COR-L47 (cell line): ENCODE measurements at places on chromosomes 4 and X.

DNA sequence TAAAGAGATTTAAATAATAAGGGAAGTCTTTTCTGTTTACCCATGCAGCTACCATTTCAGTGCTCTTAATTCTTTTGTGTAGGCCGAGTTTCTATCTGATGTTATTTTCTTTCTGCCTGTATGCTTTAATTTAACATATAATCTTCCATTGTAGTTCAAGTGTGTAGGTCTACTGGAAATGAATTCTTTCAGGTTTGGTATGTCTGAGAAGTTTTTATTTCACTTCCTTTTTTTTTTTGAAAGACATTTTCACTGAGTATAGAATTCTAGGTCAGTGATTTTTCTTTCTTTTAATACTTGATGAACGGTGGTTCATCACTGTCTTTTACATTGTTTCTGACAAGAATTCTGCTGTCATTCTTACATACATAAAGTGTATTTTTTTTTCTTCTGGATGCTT, 42.1 kb downstream of the VAMP7 start:
- no peak for DNase-seq

DNA sequence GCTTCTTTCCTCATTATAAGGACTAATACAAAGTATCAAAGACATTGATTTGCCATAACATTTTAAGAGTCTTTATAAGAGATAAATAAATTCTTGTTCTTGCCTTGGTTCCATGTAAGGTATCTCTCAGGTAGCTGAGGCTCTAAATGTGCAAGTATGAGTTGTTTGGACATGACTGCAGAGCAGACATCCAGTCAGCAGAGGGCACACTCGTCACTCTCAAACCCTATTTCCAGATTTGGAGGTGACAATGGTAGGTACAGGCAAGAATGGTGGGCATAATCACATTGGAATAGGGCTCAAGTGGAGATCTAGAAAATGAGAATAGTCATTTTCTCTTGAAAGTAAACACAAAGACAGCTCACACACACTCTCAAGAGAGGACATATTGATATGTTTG, 133.3 kb upstream of the ZIC3 start:
- DNase-seq, result no peak

GRCh38 chrX:37409278-37409677, 60.1 kb downstream of the PRRG1 start:
- DNase-seq, result no peak

DNA sequence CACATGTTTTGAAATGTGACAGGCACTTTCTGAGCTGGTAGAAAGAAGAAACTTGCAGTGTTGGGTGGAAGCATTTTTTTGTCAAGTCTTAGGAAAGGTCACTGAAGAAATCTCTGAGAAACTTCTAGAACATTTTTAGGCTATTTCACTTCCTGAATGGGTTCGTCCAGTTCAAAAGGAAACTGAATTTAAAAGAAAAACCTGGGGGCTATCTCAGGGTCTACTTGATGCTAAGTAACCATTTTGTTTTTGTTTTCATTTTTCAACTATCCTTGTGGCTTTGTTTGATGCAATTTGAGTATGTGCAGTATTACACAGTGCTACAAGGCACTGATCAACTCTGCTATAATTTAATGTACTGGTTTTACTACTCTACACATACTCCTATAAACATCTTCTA, 34.0 kb upstream of the AMOT start:
- no peak for DNase-seq

GRCh38 chrX:80206647-80207046, 192.1 kb downstream of the TBX22 start:
- DNase-seq, result no peak

DNA sequence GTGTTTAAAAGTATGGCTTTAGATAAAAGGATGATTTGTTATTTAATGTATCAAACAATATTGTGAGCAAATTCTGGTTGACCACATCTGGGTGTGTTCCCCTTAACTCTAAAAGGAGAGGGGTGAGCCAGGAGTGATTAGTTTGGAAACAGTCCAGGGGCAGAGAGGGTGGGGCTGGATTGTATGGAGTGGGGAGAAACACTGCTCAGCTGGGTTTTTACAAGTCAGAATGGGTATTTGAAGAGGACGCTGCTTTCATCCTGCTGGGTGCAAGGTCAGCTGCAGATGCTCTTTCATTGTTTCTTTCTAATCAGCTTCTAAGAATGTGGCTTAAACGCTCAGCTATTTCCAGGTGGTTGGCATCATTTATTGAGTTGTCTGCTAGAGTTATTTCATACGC, 82.8 kb upstream of the LIMCH1 start:
- DNase-seq, result peak; percentile 54

- no peak for DNase-seq
These were observed 47.7 kb downstream of the SPRY1 start for GRCh38 chr4:123444290-123444731.

- no peak for DNase-seq
These were observed 328.4 kb downstream of the CAMK2D start for GRCh38 chr4:113433116-113433515.

DNA sequence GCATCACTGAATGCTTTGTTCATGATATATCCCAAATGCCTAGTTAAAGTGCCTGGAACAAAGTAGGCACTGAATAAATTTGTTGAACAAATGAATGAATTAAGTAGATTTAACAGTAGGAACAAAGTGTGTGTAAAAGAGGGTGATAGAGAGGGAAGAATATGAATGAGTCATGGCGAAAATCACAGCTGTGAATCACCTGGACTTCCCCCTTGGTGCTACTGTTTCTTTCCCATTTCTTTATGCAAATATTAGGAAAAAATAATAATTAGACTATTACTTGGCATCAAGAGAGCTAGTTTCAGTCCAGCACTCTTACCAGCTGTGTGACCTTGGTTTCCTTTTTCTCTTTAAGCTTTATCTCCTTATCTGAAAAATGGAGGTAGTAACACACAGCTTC, 9.2 kb downstream of the SPIN3 start:
- DNase-seq, result no peak

DNA sequence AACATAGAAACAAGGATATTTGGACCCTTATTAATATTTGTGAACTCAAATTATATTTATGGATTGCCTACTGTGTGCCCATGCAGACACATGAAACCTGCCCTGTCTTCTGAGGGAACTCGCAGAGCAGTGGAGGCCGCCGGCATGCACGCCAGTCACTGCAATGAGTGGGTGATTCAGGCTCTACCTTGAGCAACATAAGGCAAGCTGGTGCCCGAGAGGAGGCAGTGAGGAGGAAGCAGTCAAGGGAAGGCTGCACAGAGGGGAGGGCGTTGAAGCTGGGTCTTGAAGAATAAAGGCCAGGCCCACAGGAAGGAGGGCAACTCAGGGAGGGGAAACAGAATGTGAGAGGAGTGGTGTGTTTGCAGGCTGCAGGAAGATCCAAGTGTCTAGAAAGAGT, 52.8 kb downstream of the PPEF2 start:
- DNase-seq, result no peak

GRCh38 chr4:109701566-109702410, 1.5 kb downstream of the CASP6 start:
- no peak for DNase-seq

DNA sequence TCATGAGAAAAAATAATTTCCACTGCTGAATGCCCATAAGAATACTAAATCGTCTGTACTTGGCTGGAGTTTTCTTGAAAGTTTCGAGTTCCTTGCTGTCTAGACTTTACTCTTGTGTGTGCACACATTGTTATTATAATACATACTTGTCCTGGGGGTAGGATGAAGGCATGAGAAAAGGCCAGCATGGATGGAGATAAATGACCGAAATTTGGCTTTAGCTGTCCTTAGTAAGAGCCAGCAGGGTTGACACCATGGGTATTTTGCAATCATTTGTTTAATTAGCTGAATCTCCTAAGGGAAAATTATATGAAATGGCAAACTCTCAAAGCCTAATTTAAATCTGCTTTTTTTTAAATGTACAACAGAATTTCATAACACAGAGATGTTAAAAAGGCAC, 641.6 kb downstream of the ADGRL3 start:
- DNase-seq, result no peak

GRCh38 chr4:52942936-52943335, 80.8 kb downstream of the RASL11B start:
- DNase-seq, result no peak

DNA sequence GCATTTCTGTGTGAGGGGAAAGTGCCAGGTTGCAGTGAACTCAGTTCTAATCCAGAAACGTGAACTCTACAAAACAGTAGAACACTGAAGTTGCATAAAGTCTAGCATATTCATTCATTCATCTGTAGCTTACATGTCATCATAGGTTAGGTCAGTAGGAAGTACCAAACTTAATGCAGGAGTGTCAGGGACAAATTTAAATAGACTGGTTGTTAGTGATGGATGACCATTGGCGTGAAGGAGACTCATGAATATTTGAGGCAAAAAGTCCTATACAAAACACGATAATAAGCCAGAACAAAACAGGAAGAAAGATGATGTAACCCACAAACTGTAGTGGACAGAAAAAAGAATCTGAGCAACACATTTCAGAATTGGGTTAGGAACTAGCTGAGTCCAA, 592.8 kb upstream of the PCDH10 start:
- no peak for DNase-seq

DNA sequence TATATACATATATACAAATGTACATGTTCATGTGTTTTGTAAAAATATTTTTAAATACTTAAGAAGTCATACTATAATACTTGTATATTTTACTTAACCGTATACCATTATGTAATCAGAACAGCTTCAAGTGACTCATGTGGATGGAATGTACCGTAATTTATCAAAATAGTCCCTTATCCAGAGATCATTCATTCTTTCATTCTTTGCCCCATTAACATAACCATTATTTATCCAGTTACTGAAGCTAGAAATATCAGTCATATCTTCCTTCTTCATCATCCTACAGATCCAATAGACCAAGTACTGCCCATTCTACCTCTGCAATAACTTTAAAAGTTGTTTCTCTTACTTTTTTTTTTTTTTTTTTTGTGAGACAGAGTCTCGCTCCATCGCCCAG, 164.2 kb downstream of the MAB21L2 start:
- DNase-seq, result no peak

GRCh38 chr4:123651066-123651465, 254.5 kb downstream of the SPRY1 start:
- no peak for DNase-seq

DNA sequence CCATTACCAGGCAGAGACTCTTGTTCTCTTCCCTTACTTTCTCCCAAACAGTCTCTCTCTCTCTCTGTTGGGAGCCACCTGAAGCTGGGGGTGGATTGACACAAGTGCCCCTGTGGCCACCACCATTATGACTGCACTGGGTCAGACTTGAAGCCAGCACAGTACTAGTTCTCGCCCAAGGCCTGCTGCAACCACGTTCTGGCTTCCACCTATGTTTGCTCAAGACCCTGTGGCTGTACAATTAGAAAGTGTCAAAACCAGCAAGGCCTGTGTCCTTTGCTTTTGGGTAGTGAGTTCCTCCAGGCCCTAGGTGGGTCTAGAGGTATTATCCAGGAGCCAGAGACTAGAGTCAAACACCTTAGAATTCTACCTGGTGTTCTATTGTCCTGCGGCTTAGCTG, 31.0 kb downstream of the MAGED2 start:
- no peak for DNase-seq

DNA sequence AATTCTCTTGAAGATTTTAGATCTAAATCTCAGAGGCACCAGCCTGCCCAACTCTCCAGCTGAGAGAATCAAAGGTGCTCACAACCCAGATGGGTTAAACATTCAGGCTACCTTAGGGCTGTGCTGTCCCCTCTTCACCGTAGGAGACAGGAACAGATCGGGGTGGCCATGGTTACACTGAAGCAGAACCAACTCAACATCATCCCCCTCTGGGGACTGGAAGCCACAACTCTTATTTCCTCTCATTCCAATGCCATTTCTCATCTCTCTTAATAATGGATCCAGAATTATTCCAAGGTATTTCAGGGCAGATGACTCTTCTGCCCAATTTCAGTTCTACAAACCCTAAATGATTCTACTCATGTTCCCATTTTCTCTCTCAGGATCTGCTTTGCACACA, 109.7 kb downstream of the NKX6-1 start:
- DNase-seq, result no peak

DNA sequence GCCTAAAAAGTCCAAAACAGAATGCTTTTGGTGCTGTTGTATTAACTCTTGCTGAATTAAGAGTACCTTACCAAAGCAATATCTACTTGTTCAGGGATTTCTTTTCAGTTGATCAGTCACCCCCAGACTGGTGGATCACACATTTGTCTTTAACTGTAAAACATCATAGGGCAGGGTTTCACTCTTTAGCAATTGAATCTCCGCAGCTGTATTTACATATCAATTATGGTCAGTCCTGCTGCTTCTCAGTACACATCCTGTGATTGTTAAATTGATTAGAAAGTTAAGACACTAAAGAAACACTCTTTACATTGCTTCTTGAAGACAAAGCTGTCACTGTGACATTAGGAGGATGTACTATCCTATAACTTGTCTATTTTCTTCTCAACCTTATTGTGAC, 277.1 kb upstream of the ADGRL3 start:
- DNase-seq, result peak; percentile 76

DNA sequence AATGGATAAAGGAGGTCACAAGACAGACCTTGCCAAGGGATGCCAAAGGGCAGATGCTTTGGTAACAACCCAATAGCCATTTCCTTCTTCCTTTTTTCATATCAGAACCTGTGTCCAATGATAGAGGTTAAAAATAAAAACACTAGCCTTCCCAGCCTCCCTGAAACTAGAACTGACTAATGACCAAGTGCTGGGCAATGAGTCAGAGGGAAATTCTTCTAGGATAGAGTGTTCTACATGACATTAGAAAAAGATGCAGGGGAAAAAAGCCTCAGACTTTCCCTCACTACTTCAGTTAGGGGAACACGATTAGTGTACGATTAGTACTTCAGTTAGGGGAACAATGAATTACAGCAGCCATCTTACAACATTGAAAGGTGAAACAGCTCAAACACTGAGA, 29.3 kb upstream of the FAM47C start:
- no peak for DNase-seq

GRCh38 chrX:27987862-27988646, 6.8 kb upstream of the DCAF8L1 start:
- no peak for DNase-seq

DNA sequence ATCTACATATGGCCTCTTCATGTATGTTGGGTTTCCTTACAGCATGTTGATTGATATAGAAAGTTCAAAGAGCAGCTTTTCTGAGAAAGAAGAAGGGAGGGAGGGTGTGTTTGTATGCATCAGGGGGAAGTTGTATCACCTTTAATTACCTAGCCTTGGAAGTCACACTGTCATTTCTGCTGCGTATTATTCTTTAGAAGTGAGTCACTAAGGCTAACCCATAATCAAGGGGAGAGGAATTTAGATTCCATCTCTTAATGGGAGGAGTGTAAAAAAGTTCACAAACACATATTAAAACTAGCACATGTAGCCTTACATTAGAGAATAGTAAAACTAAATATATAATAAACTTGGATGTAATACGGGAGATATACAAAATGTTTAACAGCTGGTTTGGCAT, 86.5 kb upstream of the CBLL2 start:
- no peak for DNase-seq

DNA sequence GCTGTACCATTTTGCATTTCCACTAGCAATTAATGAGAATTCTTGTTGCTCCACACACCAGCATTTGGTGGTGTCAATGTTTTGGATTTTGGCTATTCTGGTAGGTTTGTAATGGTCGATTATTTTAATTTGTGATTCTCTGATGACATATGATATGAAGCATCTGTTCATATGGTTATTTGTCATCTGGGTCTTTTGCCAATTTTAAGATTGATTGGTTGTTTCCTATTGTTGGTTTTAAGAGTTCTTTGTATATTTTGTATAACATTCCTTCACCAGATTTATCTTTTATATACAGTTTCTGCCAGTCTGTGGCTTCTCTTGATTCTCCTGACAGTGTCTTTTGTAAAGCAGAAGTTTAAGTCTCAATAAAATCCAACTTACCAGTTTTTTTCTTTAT, 18.5 kb upstream of the BDH2 start:
- no peak for DNase-seq

GRCh38 chrX:5399403-5399802, 829.3 kb downstream of the NLGN4X start:
- DNase-seq, result no peak
